ENCODE measurements at places on chromosomes 7 and 10. TPM values are rescaled to one million over a fixed set of nuclear protein-coding genes. Genes with fewer than 3 reads are reported as not detected.
A peak's percentile ranks its signal among the peaks of the same experiment; 100 is the strongest.

Gene OPN1SW
- total RNA-seq, result not detected

Gene LIPN
- total RNA-seq, result not detected

Gene OR6B1
- total RNA-seq, result not detected

Gene FAM170B
- total RNA-seq, result not detected

Gene SPDYE6
- total RNA-seq, result not detected

Gene CCDC136
- 2.2 TPM for total RNA-seq

Gene ARHGAP12
- total RNA-seq, result 60.7 TPM

Gene VWA2
- total RNA-seq, result 5.8 TPM

Gene ACBD7
- total RNA-seq, result 8.2 TPM

Gene FXYD4
- total RNA-seq, result not detected

Gene PEX1
- 10.1 TPM for total RNA-seq

GRCh38 chr10:100419911-100420449 is 42.8 kb upstream of the WNT8B start:
- DNase-seq, result no peak

DNA sequence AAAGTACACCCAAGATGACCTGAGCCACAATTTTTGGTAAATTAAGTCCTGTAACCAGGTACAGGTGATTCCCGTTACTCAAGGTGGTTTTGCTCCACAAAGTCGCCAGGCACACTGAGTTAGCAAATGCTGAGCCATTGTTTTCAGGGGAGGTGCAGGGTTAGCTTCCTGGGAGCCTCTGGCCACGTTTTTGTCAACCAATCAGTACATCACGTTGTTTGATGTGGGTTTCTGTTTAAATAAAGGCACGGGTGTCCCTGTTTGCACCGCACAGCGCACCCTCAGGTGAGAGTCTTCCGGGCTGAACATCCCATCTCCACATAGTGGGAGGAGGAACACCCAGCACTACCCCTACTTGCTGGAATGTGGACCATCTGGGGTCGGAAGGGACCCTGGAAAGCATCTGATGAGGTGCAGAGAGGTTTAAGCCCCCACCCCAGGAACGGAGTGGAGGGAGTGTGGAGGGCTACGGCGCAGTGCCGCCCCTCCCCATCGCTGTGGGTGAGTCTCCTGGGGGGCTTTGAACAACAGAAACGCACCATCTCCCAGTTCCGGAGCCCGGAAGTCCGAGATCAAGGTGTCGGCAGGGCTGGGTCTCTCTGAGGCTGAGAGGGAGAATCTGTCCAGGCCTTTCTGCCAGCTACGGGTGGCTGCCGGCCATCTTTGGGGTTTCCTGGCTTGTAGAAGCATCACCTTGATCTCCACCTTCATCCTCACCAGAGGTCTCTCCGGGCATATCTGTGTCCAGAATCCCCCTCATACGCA is 42.5 kb downstream of the PRKAG2 start:
- no peak for DNase-seq

DNA sequence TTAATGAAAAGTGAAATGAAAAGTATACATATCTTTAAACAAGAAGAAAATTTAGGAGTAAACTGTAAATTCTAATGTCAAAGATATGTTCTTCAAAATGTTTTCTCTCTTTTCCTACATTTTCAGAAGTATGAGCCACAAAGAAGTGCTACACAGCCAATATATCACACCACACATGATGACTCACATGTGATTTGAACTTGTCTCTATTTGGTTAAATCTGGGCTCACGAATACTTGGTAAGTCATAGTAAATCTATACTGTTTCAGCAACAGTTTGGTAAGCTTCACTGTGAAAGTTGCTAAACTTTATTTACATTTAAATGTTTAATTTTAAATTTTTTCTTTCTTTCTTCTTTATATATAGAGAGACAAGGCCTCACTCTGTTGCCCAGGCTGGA is 380.6 kb upstream of the IGFBP3 start:
- DNase-seq, result no peak

- DNase-seq, result no peak
Observed at GRCh38 chr7:143355450-143356385, 6.8 kb downstream of the FAM131B start.

DNA sequence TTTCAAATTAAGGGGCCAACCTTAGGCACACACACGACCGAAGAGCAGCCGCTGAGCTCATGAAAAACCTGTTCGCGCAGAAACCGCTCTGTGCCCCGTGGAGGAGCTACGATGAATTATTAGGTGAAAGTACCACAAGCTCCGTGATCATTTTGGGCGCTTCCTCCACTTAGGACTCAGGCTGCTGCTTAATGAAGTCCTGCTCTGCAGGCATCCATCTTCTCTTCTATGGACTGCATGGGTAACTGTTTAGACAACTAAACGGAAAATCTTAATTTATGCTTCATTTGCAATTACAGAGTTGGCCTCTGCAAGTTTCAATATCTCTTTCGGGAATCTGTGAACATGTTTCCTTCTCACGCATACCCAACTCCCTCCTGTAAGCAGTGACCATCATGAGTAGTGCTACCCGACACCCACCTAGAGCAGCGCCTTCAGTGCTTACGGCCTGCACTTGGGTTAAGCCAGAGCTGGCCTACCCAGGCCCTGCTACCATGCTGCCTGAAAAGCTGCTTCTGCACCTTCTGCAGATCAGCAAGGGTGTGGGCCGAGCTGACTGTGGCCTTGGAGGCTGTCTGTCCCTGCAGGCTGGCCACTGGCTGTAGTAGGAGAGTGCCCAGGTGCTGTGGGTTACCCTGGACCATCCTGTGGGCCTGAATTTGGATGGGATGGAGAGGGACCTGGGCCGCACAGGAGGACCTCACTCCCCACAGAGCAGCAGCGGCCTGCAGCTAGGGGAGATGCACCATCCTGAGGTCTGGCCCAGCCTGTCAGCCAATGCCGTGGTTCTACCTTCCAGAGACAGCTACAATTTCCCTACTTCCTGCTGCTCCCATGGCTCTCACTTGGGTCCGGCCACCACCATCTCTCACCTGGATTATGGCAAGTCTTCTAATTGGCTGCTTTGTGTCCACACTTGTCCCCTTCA is 36.0 kb downstream of the GNA12 start:
- no peak for DNase-seq

DNA sequence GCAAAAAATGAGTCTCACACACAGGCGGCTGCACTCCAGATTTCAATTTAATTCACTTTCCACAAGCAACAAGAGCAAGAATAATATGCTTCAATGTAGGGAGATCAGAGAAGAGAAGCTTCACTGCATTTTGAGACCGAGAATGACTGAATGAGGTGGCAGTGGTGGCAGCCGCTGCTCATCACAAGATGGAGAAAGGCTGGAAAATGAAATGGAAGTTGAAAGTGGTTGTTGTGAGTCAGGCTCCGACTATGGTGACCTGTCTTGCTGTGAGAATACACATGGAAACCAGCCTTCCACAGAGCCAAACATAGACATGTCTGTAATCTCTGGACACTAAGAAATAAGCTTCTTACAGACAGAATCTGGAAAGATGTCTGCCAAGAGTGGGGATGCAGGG is 499.6 kb upstream of the LRRN3 start:
- DNase-seq, result no peak

DNA sequence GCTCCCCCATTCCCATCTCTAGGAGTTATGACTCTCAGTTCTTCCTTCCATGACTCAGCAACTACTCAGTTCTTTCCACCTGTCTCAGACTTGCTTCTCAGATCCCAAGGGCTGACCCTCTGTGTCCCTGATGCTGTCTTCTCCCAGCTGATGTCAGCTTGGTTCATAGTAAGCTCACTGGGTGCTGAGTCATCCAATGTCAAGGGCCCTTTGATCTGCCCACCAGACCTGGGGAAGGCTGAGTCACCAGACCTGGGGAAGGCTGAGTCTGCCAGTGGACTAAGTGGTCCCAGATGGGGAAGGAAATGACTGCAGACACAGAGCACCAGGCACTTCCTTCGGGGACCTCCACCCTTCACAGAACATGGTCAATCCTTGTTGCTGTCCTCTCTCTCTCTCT is 76.1 kb upstream of the ZEB1 start:
- peak; percentile 28 for DNase-seq

- no peak for DNase-seq
Observed at GRCh38 chr7:8291397-8292141, 29.6 kb upstream of the ICA1 start.

DNA sequence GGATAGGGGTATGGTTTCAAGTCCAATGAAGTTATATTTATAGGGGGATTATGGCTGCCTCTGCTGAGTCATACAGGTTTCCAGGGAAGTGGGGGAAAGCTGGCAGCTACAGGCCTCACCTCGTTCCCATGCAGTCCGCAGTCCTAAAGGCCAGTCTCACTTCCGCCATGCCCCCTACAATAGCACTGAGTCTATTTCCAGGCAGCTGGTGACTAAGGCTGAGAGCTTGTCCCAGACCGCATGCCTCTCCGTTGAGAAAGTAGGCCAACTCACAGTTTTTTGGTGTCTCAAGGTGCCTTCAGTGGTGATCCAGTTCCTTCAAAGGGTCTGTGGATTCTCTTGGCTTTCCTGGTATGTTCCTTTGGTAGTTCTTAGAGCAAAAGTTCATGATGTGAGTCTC is 203.9 kb upstream of the GLI3 start:
- no peak for DNase-seq

- no peak for DNase-seq
Observed at GRCh38 chr10:30579574-30579973, 50.0 kb downstream of the LYZL2 start.

DNA sequence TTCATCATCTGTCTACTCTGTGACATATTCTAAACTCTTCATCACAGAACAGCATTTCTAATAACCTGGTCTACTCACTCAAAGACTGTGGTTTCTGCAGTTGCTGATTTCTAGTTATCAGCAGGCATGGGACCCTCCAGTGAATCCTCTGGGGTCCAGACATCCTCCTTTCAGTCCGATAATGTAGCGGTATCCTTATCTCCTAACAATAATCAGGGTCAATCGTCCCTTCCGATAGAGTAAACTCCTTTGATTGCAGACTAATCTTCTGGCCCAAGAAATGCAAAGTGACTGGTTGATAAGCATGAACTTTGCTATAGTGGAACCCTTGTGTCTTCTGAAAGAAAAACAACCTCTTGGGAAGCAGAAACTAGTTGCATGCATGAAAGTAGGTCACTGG is 1209.8 kb upstream of the CELF2 start:
- DNase-seq, result no peak

- no peak for DNase-seq
Observed at GRCh38 chr7:31883761-31884164, 186.4 kb downstream of the PDE1C start.

DNA sequence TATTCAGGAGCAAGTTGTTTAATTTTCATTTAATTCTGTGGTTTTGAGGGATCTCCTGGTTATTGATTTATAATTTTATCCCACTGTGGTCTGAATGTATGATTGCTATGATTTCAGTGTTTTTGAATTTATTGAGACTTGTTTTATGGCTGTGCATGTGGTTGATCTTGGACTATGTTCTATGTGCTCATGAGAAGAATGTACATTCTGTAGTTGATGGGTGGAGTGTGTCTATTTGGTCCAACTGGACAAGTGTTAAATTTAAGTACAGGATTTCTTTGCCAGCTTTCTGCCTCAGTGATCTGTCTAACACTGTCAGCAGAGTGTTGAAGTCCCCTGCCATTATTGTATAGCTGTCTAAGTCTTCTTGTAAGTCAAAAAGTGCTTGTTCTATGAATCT is 34.8 kb upstream of the KIF5B start:
- DNase-seq, result no peak

DNA sequence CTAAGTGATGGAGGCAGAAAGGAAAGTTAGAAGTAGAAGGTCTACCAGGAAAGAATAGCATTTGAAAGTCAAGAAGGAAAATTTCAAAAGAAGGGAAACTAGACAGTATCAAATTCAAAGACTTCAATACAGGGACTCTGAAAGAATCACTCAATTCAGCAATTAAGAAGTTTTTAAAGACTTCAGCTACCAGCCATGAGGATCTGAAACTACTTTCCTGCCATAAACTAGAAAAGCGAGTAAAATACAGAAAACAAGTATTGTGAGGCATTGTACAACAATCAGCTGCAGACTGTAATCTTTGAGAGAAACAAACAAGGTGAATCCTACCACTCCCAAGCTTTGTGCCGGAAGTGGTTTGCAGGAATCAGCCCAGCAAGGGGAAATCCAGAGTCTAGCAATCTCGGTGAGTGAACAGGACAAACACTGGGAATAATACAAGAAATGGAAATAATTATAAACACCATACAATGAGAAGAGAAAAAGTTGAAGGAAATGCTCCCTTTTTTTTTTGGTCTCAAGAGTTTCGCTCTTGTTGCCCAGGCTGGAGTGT is 62.4 kb downstream of the ARHGAP12 start:
- DNase-seq, result peak; percentile 36

GRCh38 chr7:108413782-108414492 is 42.3 kb downstream of the NRCAM start:
- DNase-seq, result no peak

DNA sequence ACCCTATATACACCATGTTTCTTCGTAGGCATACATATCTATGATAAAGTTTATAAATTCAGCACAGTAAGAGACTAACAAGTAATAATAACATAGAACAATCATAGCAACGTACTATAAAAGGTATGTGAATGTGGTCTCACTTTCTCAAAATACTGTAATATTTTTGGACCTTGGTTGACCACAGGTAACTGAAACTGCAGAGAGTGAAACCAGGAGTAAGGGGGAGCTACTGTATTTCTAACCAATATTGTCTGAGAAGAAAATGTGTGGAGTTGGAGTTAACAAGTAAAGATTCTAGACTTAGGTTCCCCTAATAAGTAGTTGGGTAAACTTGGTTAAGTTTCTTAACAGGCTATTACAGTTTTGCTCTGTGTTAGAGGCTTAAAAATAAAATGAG is 72.1 kb downstream of the GNAI1 start:
- DNase-seq, result no peak

GRCh38 chr7:1558841-1559625 is 3.0 kb upstream of the TMEM184A start:
- DNase-seq, result peak; percentile 97

- no peak for DNase-seq
Observed at GRCh38 chr7:41592236-41592635, 110.7 kb downstream of the INHBA start.

DNA sequence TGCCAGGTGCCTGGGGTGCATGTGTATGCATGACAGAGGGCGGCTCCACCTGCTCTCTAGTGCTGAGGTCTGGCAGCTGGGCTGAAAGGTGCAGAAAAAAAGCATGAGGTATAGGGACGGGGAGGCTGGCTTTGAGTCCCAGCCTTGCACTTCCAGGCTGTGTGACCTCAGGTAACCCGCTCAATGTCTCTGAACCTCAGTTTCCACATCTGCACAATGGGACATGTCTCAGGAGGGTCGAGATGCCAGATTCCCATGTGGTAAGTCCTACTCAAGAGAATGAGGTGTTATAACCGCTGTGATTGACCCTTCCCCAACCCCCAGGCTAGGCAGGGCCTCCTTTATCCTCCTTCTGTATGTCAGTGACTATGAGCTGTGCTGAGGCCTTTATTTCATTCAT is 48.8 kb downstream of the ARHGAP22 start:
- no peak for DNase-seq

GRCh38 chr10:63698787-63699150 is 177.6 kb downstream of the REEP3 start:
- no peak for DNase-seq

- no peak for DNase-seq
Observed at GRCh38 chr7:140261522-140261921, 84.7 kb upstream of the KDM7A start.

- DNase-seq, result no peak
Observed at GRCh38 chr7:44277851-44278250, 47.5 kb downstream of the CAMK2B start.

- DNase-seq, result no peak
Observed at GRCh38 chr10:5525561-5526341, 990 bp downstream of the CALML3 start.

GRCh38 chr10:125982260-125982948 is 86.0 kb downstream of the FANK1 start:
- DNase-seq, result peak; percentile 14

All from Calu3 (cell line).